ENCODE measurements at places on chromosomes 11 and 22. TPM values are rescaled to one million over a fixed set of nuclear protein-coding genes. Genes with fewer than 3 reads are reported as not detected.

KIF18A gene
- total RNA-seq = 3.4 TPM

KCNQ1 gene
- 2.1 TPM for total RNA-seq

C11orf21 gene
- not detected for total RNA-seq

IGSF9B gene
- not detected for total RNA-seq
